ENCODE measurements at places on chromosomes 4 and X. TPM values are rescaled to one million over a fixed set of nuclear protein-coding genes. Genes with fewer than 3 reads are reported as not detected.

CFAP97 gene
- 14.9 TPM for total RNA-seq

ART3 gene
- total RNA-seq: 57.0 TPM

RASL11B gene
- total RNA-seq: 23.8 TPM

DNA sequence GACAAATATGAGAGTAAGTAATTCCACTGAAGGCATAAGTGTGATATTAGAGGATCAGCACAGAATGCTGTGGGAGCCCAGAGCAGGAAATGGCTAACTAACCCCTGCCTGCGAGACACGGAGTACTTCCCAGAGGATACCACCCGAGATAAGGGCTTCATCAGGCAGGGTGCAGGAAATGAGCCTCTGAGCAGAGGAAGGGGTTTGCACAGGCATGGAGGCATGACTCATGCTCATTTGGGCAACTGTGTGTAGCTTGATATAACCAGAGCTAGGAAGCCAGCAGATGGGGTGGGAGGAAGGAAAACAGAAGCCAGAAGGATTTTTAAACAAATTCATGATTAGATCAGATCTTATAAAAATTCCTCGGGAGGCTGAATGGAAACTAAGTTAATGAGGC, 70.0 kb upstream of the TSPAN5 start:
- no peak for DNase-seq

DNA sequence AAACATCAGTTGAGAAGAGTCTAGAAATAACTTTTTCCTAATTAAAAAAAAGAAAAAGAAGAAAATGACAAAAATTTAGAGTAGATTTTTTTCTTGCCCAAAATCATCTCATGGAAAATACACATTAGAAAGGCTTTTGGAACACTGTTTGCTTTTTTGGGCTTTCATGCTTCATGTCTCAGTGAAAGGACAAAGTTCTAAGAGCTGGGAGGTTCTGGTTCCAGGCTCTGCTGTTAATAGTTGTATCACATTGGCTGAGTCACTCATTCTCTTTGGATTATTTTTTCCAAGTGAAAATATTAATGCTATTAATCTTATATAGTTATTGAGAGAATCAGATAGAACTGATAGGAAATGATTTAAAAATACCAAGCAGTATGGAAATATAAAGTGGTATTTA, 32.9 kb upstream of the ETNPPL start:
- DNase-seq: no peak

GRCh38 chr4:55138367-55138766, 13.0 kb upstream of the KDR start:
- DNase-seq: no peak

DNA sequence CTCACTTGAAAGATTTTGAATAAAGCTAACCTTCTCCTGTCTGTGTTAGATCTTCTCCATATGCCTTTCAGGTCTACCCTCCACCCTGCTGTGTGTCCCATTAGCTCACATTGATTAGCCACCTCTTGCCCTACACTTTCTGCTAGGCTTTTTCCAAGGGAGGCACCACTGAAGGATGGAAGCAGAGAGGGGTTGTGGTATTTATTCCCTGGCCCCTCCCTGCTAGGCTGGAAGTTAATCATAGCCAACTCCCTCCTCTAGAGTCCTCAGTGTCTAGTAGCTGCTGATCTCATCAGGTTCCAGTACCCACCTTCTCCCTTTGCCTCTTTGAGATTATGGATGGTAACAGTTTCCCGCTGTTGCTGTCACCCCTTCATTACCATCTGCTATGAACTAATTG, 8.9 kb upstream of the SMIM43 start:
- DNase-seq: no peak

- DNase-seq: no peak
Observed at GRCh38 chrX:2549876-2550275, 49.1 kb upstream of the DHRSX start.

GRCh38 chrX:151741606-151742005, 7.1 kb downstream of the CNGA2 start:
- no peak for DNase-seq

Data from cardiac septum (tissue), 1 donor.